ENCODE measurements at places on chromosomes 5 and 9.

GRCh38 chr5:2534970-2535369 is 216.5 kb downstream of the IRX2 start:
- no peak for DNase-seq

DNA sequence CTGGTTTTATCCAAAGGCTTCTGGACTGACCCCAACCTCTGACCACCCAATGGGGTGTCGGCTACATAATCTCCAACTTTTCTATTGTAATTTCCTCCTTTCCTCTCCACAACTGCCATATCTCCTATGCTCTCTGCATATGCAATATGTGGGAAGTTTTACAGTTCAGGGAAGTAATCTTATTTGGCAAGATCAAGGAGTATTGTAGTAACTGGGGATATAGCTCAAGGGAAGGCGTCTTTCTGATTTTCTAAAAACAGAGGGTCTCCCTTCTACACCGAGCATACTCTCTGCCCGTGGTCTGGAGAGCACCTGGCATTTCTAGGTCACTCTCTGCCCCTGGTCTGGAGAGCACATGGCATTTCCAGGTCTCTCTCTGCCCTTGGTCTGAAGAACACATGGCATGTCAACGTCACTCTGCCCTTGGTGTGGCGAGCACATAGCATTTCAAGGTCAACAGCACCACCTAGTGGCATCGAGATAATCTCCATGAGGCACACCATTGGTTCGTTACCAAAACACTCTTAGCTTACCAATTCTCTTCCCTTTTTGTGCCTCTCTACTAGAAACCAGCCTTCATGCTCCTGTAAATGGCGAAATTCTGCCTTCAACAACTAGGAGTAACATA is 616.4 kb upstream of the NUDT12 start:
- no peak for DNase-seq

- DNase-seq, result no peak
Observed at GRCh38 chr5:78661044-78661443, 12.5 kb upstream of the LHFPL2 start.

- DNase-seq, result peak; percentile 43
Observed at GRCh38 chr5:143131972-143132371, 271.5 kb downstream of the NR3C1 start.

GRCh38 chr9:26175264-26175663 is 497.0 kb upstream of the TUSC1 start:
- DNase-seq, result no peak

GRCh38 chr9:132241840-132242620 is 80.2 kb downstream of the NTNG2 start:
- DNase-seq, result no peak

- no peak for DNase-seq
Observed at GRCh38 chr5:37701868-37702267, 138.0 kb downstream of the GDNF start.

- DNase-seq, result no peak
Observed at GRCh38 chr5:132500931-132501628, 10.5 kb upstream of the IRF1 start.

DNA sequence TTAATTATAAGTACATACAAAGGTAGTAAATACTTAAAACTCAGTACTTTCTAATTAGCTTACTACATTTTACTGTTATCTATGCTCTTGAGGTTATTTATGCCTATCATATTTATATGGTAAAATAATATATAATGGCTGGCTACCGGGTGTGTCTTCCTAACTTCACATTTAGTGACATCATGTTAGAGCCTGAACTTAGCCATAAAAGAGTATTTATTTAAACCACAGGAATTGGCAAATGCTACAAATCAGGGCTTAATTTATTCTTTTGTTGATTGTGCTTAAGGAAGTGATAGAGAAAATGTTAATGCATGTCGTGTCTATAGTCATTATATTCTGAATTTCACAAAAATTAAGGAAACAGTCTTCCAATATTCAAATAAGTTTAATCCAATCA is 73.1 kb downstream of the NDUFAF2 start:
- DNase-seq, result no peak
